ENCODE measurements at places on chromosomes 1 and 21. TPM values are rescaled to one million over a fixed set of nuclear protein-coding genes. Genes with fewer than 3 reads are reported as not detected.

DNA sequence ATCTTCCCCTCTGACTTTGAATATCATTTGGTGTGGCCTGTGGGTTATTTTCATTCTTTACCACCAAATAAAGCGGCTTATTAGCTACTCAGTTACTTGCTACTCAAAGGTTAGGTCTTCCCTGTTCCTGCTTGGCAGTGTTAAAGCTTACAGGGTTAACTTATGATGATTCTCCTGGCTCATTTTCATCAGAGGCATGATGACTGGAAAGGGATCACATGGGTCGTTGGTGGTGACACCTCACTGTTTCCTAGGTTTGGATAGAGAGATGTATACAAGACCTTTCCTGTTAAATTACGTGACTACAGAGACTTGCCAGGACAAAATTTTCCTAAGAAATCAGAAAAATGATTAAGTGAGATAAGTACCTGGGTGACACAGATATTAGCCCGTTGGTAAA lies 27.4 kb downstream of the MRPS6 start:
- H3K27ac ChIP-seq = no peak overlapping the region
- H3K36me3 ChIP-seq = peaks cover 69% of the 10 kb centered on the region
- H3K4me1 ChIP-seq = peaks cover 81% of the 10 kb centered on the region
- no peak for DNase-seq
- H3K4me3 ChIP-seq = no peak overlapping the region

- H3K36me3 ChIP-seq = peaks cover 13% of the 10 kb centered on the region
- DNase-seq = no peak
- H3K27me3 ChIP-seq = no peaks in the 10 kb centered on the region
- H3K27ac ChIP-seq = no peak overlapping the region
These were observed 38.2 kb downstream of the TRAPPC10 start for GRCh38 chr21:44050276-44050675.

DNA sequence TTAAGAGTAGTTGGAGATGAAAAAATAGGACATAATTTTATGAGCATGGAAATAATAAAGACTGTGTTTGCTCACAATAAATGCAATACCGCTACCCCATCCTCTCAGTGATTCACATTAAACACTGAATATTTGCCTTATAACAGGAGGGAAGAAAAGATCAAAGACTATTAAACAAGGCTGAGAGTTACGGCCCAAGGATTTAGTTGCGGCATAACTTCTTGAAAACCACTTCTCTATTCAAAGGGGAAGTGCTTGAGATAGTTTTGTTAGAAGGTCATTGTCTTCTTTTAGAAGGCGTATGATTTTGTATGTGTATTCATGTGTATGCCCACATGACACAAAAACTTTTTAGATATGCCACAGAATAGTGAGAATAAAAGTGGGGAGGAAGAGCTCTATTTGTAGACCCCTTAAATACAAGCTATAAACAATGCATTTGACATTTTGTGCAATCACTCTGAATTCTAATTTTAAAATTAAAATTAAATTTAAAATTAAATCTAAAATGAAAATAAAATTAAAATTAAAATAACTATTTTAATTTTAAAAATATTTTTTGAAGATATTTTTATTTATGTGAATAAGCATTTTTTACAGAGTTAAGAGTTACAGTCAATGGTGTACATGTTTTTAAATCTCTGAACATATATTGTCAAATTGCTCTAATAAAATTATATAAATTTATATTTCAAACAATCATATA lies 986.6 kb upstream of the ADAMTS5 start:
- no peak overlapping the region for H3K27ac ChIP-seq
- H3K27me3 ChIP-seq = no peaks in the 10 kb centered on the region

The B4GALT3 gene
- total RNA-seq = 49.0 TPM

The FAM110D gene
- total RNA-seq = 0.07 TPM

The SLFNL1 gene
- 0.10 TPM for total RNA-seq

- H3K4me1 ChIP-seq = peaks cover 10% of the 10 kb centered on the region
- peak overlapping the region; percentile 74 for H3K4me3 ChIP-seq
- H3K36me3 ChIP-seq = no peaks in the 10 kb centered on the region
- H3K27me3 ChIP-seq = no peaks in the 10 kb centered on the region
- H3K27ac ChIP-seq = peak overlapping the region; percentile 18
These were observed 75.8 kb downstream of the ARHGEF16 start for GRCh38 chr1:3530086-3530925.

GRCh38 chr1:89887270-89887669 lies 66.4 kb downstream of the LRRC8D start:
- DNase-seq = no peak
- H3K4me3 ChIP-seq = no peak overlapping the region
- H3K27me3 ChIP-seq = no peaks in the 10 kb centered on the region
- no peak overlapping the region for H3K27ac ChIP-seq
- H3K36me3 ChIP-seq = peaks cover 31% of the 10 kb centered on the region

DNA sequence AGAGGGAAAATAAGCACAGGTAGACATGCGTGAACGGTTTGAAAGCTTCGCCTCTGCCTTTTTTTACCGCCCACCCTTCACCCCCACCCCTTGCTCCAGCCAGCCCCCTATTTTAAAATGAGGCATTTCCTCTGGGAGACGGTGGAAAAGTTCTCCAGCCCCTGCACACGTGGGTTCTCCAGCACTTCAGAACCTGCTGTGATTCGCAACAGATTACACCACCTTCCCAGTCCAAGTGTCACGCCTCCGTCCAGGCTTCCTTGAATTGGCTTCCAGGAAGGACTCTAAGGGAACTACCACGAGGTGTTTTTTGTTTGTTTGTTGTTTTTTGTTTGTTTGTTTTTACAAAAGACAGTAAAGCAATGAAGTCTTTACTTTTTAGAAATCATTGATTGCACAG lies 2.6 kb downstream of the LRRC7 start:
- H3K27me3 ChIP-seq = peaks cover 39% of the 10 kb centered on the region
- no peak overlapping the region for H3K4me3 ChIP-seq

DNA sequence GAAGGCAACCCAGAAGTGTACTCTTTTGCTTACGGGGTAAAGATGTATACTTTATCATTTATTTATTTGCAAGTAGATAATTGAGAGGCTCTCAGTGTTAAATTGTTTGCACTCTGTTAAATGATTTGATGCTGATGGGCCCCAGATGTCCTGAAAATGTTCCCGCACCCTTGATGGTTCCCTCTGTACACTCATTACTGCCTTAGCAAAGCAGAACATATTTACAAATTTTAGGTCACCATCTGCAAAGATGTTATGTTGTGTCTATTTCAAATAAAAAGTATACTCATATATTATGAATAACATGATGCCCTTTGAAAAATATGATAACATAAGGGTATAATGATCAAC lies 240.5 kb upstream of the SNX7 start:
- H3K4me3 ChIP-seq = no peak overlapping the region
- H3K36me3 ChIP-seq = no peaks in the 10 kb centered on the region
- H3K27me3 ChIP-seq = no peaks in the 10 kb centered on the region
- DNase-seq = no peak
- H3K4me1 ChIP-seq = no peaks in the 10 kb centered on the region
- no peak overlapping the region for H3K27ac ChIP-seq

GRCh38 chr1:86648255-86648654 lies 56.1 kb upstream of the SH3GLB1 start:
- H3K4me3 ChIP-seq = no peak overlapping the region
- no peak overlapping the region for H3K27ac ChIP-seq
- H3K4me1 ChIP-seq = no peaks in the 10 kb centered on the region

The LEFTY1 gene
- 0.22 TPM for total RNA-seq

- no peak overlapping the region for H3K4me3 ChIP-seq
- no peaks in the 10 kb centered on the region for H3K27me3 ChIP-seq
- DNase-seq = no peak
- H3K36me3 ChIP-seq = no peaks in the 10 kb centered on the region
These were observed 63.7 kb downstream of the RERE start for GRCh38 chr1:8753736-8754135.

GRCh38 chr1:87728169-87728568 lies 399.5 kb downstream of the LMO4 start:
- H3K4me1 ChIP-seq = no peaks in the 10 kb centered on the region
- no peak for DNase-seq
- no peaks in the 10 kb centered on the region for H3K36me3 ChIP-seq
- no peak overlapping the region for H3K4me3 ChIP-seq
- no peak overlapping the region for H3K27ac ChIP-seq

DNA sequence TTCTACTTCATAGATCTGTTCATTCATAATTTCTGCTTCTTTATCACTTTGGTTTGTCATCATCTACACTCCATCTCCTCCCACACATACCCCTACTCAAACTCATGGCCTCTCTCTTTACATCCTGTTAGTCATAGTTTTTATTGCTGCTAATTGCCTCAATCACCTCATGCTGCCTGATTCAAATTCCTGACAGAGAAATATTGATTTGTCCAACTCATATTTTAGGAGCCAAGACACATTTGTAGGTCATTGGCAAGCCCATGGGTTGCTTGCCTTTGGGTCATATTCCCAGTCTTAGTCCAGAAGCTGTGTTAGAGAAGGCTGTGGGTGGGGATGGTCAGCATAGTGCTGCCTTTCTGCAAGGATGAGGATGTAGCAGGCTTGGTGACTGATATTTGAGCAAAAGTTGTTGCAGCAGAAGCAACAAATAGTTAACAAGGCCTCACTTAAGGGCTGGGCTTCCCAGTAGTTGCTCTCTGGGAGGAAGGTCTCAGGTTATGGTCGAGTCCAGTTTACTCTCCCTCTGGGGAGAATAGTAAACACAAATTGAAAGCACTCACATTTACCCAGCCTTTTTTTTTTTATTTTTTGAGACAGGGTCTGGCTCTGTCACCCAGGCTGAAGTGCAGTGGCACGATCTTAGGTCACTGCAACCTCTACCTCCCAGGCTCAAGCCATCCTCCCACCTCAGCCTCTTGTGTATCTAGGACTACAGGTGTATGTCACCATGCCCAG lies 22.4 kb upstream of the EPS15 start:
- H3K4me3 ChIP-seq = no peak overlapping the region
- no peaks in the 10 kb centered on the region for H3K27me3 ChIP-seq
- H3K27ac ChIP-seq = no peak overlapping the region

- no peak overlapping the region for H3K4me3 ChIP-seq
- no peak overlapping the region for H3K27ac ChIP-seq
- no peaks in the 10 kb centered on the region for H3K27me3 ChIP-seq
- H3K4me1 ChIP-seq = no peaks in the 10 kb centered on the region
- DNase-seq = no peak
- no peaks in the 10 kb centered on the region for H3K36me3 ChIP-seq
These were observed 48.3 kb downstream of the DDR2 start for GRCh38 chr1:162680419-162681121.

DNA sequence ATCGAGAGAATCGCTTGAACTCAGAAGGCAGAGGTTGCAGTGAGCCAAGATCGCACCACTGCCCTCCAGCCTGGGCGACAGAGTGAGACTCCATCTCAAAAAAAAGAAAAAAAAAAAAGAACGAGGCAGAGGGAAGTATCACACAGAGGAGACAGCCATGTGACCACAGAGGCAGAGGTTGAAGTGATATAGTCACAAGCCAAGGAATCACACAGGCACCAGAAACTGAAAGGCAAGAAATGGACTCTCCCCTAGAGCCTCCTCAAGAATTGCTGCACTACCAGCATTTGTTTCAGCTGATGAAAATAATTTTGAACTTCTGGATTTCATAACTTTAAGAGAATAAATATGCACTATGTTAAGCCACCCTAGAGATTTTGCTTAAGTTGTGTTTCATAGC lies 459.6 kb downstream of the PTPRC start:
- H3K27ac ChIP-seq = no peak overlapping the region
- H3K27me3 ChIP-seq = no peaks in the 10 kb centered on the region
- no peak overlapping the region for H3K4me3 ChIP-seq
- no peaks in the 10 kb centered on the region for H3K36me3 ChIP-seq

The ACTL8 gene
- 0.12 TPM for total RNA-seq

Measured in activated naive CD4-positive, alpha-beta T cell treated with anti-CD3 and anti-CD28 coated beads for 36 hours (primary cell).